ENCODE measurements at places on chromosomes 16 and 17. TPM values are rescaled to one million over a fixed set of nuclear protein-coding genes. Genes with fewer than 3 reads are reported as not detected.

The CPNE2 gene
- total RNA-seq, result 73.2 TPM

The STXBP4 gene
- total RNA-seq, result 6.9 TPM

The CEP295NL gene
- total RNA-seq, result 1.1 TPM

The NPIPA3 gene
- total RNA-seq, result 2.5 TPM

The CFAP97D1 gene
- not detected for total RNA-seq

The DPEP3 gene
- total RNA-seq, result 0.28 TPM

The CDH11 gene
- total RNA-seq, result 4.4 TPM

All from left colon (tissue), 2 donors.